ENCODE measurements at places on chromosomes 2 and 18. TPM values are rescaled to one million over a fixed set of nuclear protein-coding genes. Genes with fewer than 3 reads are reported as not detected.

DSC3 gene
- total RNA-seq: not detected

COBLL1 gene
- 1.3 TPM for total RNA-seq

HOXD12 gene
- total RNA-seq: not detected

IKZF2 gene
- 225 TPM for total RNA-seq

LRRC30 gene
- not detected for total RNA-seq

SULT1C2 gene
- not detected for total RNA-seq

CIB4 gene
- not detected for total RNA-seq

AOX1 gene
- not detected for total RNA-seq

PLCD4 gene
- 0.12 TPM for total RNA-seq

C18orf32 gene
- 34.8 TPM for total RNA-seq

WDR54 gene
- total RNA-seq: 18.4 TPM

All from CD4-positive, CD25-positive, alpha-beta regulatory T cell (primary cell).